ENCODE measurements at places on chromosomes 6 and 20. TPM values are rescaled to one million over a fixed set of nuclear protein-coding genes. Genes with fewer than 3 reads are reported as not detected.

Gene RIMS1
- total RNA-seq: under 0.01 TPM

GRCh38 chr6:104710543-104711335 is 149.0 kb downstream of the HACE1 start:
- no peak for DNase-seq

DNA sequence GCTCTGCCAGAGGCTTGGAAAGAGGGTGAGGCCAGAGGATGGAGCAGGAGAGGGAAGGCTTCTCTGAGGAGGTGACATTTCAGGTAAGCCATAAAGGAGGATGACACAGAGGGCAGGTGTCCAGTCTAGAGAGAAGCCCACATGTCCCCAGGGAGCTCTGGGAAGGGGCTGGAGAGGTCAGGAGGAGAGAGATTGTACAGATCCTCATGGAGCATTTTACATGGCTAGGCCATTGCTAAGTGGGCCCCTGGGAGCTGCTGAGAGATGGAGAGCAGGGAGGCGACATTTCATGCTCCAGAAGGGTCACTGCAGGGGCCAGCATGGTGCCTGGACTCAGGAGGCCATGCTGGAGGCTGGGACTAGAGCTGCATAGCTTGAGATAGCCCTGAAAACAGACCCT is 124.5 kb downstream of the TOX2 start:
- no peak for DNase-seq

GRCh38 chr6:135503703-135504475 is 6.3 kb upstream of the AHI1 start:
- DNase-seq: peak; percentile 55
